Caco-2 (cell line): ENCODE measurements at places on chromosomes 7 and 10.

- no peak for DNase-seq
These were observed 265.1 kb downstream of the ZEB1 start for GRCh38 chr10:31584098-31584631.

DNA sequence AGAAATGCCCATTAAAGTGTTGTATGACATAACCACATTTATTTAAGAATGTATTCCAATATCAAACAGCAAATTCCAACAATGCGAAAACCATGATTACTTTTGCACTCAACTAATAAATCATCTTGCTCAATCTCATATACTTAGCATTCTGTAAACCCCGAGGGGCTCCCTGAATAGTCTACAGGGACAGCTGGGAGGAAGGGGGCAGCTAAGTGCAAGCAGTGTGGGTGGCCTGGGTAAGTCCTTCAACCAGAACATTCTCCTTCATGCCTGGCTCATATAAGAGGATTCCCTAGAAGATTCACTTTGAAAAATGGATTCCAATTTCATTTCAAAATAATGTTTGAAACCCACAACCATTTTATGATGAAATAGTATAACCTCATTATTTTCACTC is 355.5 kb downstream of the CDC14C start:
- DNase-seq, result no peak

- no peak for DNase-seq
These were observed 29.8 kb downstream of the RSU1 start for GRCh38 chr10:16787361-16787791.

- DNase-seq, result no peak
These were observed 582.8 kb downstream of the TCERG1L start for GRCh38 chr10:130728531-130729215.

GRCh38 chr7:135789956-135790355 is 41.3 kb upstream of the FAM180A start:
- DNase-seq, result no peak

DNA sequence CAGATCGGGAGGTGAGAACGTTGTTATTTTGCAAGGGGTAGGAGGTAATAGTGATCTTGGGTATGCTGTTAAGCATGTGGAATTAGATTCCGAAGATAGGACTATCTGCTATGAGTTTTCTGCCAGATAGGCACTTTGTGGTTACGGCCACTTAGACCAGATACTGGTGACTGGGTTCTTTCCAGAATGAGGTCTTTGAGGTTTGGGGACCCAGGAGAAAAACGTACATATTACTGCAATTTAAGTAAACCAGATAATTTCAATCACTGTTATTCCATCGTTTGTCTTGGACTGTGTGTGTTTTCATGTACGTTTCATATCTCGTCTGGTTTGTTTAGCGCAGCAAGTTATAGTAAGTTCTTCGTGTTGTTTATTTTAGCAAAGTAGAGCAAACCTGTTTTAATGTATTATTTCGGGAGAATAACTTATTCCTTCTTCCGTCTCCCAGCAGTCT is 312 bp downstream of the ARL4A start:
- no peak for DNase-seq

DNA sequence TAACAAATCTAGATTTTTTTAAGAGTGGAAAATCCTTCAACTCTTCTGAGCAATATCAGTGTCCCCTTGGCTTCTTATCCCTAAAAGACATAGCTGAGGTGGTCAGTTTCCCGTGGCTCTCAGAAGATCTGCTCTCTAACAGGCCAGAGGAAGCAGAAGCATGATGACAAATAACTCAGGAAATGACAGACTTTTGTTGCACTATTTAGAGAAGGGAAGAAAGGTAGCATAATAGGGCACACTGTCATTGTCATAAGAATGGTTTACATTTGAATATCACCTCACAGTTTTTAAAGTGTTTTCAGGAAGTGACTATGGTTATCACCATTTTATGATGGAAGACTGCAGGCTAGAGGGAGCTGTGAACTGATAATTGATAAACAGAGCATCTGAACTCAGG is 33.6 kb upstream of the RAPGEF5 start:
- DNase-seq, result no peak

DNA sequence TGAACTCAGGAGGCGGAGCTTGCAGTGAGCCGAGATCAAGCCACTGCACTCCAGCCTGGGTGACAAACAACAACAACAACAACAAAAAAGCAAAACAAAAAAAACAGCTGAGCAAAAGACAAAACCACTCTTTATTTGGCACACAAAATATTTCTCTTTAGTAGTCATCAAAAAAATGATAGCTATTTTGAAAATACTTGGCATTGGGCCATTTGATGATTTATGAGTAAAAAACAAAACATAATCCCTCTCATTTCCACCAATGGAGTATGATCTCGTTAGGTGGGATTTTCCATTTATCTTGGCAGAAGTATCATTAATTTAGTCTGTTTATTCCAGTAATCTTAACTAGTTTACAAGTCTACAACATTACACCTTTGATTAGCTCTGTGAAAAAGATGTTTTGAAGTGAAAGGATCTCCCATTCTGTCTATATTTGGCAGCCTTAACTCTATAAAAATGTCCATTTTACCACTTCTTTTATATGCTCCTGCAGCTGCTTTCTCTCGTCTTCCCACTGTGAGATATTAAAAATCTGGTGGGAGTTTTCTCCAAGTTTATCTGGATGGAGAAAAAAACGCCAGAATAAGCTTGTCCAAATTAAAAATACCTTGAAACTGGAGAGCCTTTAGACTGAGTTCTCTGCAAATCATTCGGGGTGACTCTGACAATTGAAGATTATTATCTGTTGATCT is 58.8 kb upstream of the AGMO start:
- no peak for DNase-seq

DNA sequence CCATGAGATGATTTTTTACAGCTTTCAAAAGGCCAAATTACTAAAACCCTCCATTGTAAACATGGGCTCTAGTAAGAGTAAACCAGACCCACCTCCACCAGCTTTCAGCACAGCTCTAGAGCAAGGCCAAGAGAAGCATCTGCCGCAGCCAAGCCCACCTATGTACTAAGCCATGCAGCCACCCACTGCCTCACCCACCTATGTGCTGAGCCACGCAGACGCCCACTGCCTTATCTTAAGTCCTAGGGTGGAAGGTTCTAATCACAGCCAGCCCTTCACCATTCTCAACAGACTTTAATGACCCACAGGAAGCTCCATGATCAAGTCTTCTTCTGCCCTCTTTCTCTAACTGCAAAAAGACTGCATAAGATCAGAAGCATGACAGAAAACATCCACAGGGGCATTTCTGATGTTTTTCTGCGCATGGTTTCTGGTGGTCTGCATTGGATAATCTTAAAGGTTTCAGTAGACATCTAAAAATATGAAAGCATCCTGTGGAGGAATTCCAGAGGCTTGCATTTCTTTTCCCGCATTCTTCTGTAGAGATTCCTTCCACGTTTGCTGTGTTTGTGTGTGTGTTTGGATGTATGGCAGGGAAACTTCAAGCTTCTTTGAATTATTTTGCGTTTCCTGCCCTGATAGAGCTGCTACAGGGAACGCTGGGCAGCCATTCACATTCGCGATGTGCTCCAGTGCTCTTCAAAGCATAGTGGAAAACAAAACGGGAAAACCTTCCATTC is 286.1 kb upstream of the KLF6 start:
- DNase-seq, result no peak

- DNase-seq, result no peak
These were observed 139.9 kb upstream of the PITRM1 start for GRCh38 chr10:3312403-3312940.

DNA sequence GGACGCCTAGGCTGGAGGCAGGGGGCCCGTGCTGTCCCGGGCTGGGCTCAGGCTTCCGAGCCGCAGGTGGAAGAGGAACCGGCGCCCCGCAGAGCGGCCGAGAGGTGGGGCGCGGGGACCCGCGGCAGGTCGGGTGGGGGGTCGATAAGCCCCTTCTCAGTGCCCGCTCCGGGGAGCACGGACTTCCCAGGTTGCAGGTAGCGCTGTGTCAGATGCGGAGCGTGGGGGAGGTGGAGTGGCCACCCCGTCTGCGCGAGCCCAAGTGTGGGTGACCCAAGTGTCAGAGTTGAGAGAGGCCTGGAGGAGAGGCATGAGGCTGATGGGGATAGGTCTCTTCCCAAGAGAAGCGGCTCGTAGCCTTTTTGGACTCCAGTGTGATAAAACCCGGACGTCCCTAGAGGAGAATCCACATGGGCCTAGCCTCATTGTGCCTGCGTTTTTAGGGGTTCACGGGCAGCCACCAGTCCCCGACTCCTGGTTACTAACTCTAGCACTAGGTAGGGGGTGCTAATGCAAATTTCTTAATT is 580 bp downstream of the EEPD1 start:
- DNase-seq, result peak; percentile 53

GRCh38 chr7:100538654-100539435 is at the start of gene AGFG2:
Gene AGFG2, plus strand, starts transcription at chr7:100539203. Its CDS starts 144 bp downstream, at chr7:100539347.
- DNase-seq, result peak; percentile 100

GRCh38 chr7:28466341-28466740 is 54.0 kb downstream of the CREB5 start:
- no peak for DNase-seq

DNA sequence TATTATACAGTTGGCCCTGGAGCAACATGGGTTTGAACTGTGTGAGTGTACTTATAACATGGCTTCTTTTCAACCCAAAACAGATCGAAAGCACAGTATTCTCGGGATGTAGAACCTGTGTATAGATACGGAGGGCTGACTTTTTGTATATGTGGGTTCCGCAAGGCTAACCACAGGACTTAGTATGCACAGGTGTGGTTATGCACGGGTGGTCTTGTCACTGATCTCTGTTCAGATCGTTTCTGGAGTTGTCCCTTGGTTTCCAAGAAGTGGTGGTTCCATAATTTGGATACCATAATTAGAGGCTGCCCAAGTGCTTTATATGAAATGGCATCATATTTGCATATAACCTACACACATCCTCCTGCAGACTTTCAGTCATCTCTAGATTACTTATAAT is 10.9 kb upstream of the BHLHA15 start:
- DNase-seq, result no peak

GRCh38 chr10:132319853-132320653 is 11.9 kb upstream of the LRRC27 start:
- DNase-seq, result no peak

GRCh38 chr10:131180740-131181415 is 130.6 kb downstream of the TCERG1L start:
- no peak for DNase-seq

- no peak for DNase-seq
These were observed 12.3 kb downstream of the MRPS24 start for GRCh38 chr7:43856996-43857395.

- DNase-seq, result no peak
These were observed 56.9 kb downstream of the ABI1 start for GRCh38 chr10:26803849-26804248.

DNA sequence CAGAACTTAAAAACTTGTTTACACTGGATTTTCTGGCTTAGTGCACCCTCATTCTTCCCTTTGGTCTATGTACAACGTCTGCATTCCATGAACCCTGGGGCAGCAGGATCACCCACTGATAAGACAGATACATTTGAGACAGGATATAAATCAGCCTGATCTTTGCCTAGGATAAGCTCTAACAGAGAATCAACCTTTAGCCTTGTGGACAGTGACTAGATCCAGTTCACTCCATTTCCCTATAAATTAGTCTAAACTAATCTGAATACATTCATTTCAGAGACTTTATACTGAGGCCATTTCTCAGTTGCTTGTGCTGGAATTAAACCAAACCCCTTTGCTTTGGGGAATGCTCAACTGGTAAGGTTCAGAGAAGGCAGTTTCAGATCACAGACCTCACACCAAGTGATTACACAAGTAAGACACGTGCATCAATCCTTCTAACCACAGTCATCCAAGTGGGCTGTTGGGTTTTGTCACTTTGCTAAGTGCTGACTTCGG is 639.8 kb upstream of the FZD8 start:
- DNase-seq, result peak; percentile 60

DNA sequence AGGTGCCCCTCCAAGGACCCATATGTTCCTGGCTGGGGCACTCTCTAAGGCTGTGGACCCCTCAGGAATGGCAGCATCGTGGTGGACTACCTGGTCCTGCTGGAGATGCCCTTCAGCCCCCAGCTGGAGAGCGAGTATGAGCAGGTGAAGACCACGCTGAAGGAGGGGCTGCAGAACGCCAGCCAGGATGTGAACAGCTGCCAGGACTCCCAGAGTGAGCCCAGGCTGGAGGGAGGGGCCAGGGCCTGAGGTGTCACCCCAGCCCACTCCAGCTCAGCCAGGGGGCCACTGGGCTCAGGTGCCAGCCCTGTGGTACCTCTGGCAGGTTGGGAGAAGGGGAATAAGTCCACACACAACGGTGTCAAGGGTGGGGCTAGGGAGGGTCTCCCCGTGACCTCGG is 4.7 kb upstream of the MUC12 start:
- no peak for DNase-seq

DNA sequence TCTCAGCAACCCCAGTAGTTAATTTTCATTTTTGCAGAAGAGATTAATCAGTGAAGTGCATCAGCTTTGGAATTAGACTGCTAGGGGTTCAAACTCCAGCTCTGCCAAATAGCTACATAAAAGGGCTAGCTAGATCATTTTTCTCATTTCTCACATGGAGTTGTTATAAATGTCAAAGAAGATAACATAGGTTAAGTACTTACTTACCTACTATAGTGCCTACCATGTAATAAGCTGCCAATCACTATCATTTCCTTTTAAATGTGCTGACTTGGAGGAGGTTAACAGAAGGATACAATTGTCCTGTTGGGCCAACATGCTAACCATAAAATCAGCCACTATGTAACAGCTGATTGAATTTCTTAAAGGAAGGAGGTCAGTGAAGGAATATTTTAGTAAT is 40.7 kb downstream of the KDM7A start:
- no peak for DNase-seq

- DNase-seq, result peak; percentile 71
These were observed 88.4 kb upstream of the RHEB start for GRCh38 chr7:151608031-151608551.

- DNase-seq, result no peak
These were observed 81.1 kb downstream of the IDE start for GRCh38 chr10:92492748-92493240.

GRCh38 chr10:123863721-123864482 is 27.7 kb downstream of the CPXM2 start:
- no peak for DNase-seq

DNA sequence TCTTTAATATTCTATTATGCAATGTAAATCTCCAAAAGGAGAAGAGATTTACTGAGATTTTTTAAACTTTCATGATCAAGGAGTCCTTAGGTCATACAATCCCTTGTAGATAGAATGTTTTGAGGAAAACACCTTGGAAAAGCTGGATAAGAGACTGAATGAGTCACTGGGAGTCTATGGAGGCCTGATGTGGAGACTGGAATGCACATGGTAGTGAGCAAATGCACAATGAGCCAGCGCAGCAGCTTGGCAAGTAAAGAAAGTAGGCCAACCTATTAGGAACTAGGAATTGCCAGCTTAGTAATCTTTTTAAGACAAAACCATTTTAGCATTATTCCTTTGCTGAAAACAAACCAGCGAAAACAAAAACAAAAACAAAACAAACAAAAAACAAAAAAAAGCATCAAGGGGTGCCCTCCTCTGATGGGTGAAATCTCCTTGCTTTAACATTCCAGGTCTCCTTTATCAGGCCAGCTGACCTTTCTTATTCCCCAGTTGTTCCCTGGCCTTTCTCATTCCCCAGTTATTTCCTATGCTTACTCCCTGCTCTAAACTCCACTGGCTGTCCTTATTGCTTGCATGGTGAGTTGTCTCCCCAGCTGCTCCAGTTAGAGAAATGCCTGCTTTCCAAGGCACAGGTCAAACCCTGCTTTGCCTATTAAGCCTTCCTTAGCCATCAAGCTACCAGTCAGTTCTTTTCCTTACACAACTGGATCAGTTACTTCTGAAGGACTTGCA is 135.8 kb downstream of the PLCE1 start:
- DNase-seq, result no peak

- DNase-seq, result no peak
These were observed 202.1 kb upstream of the SMIM30 start for GRCh38 chr7:113320419-113320818.
